CD4-positive, alpha-beta memory T cell (primary cell): ENCODE measurements at places on chromosomes 16 and 17.

DNA sequence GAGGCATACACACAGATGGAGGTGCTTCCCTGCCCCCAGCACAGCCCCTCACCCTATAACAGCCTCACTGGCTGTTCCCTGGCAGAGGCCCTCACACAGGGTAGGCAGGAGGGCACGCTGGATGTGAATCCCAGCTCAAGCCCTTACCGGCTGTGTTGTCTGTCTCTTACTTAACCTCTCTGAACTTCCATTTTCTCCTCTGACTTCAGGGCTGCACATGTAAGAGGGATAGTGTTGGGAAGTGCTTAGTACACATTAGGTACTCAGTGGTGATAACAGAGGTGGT, 24.6 kb upstream of the EIF1 start:
- no peak for DNase-seq

GRCh38 chr16:84746231-84746630, 46.4 kb downstream of the USP10 start:
- no peak for DNase-seq

GRCh38 chr17:73142872-73143381, 21.9 kb upstream of the SSTR2 start:
- no peak for DNase-seq

DNA sequence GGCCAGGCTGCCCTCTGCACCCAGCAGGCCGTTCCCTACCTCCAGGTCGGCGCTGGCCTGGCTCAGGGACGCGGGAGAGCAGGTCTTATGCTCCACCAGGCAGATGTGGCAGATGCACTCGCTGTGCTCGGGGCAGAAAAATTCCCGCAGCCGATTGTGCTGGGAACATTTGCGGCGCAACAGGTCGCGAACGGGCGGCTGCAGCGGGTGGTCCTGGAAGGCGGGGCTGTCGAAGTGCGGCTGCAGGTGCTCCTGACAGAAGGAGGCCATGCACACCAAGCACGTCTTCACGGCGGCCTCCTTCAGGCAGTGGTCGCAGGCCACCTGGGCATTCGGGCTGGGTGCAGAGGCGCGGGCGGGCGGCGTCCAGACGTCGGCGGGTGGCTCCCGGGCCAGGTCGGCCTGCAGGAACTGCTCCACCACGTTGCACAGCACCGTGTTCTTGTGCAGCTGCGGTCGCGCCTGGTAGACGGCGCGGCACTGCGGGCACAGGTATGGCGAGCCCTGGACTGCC, 439 bp downstream of the TRIM25 start:
- no peak for DNase-seq

GRCh38 chr16:75271441-75272096, 20.1 kb upstream of the BCAR1 start:
- no peak for DNase-seq

DNA sequence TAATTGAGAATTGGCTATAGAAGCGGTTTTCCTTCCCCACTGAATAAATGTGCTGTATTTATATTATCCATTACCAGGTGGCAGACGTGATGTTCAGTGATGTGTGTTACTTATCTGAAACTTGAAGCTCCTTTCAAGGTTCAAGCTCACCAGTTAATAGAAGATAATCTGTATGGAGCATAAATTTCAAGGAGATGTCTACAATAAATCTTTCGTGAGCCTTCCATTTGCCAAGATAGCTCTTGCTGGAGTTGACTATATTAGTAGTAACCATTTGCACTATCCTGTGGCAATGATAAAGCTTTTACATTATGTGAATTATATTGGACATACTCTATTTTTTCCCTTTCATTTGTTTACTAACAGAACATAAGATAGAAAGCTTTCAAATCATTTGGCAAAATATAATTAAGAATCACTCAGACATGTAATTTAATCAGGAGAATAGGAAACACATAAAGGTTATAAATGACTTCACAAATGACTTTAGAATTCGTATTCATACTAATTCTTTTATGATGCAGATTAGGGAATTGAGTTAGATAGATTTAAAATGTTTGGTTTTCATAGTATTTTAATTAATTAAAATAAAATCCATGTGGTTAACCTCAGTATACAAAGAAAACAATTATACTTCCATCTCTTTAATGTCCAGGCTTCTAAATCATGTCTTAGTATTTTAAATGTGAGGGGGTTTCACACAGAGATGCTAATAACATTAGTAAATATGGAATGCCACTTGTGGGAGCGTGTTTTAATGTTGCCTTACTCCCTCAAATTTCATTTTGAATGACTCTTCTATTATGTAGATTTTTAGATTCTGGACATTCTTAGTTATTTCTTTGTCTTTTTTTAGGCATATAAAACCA, 664.4 kb upstream of the CDH8 start:
- no peak for DNase-seq

- no peak for DNase-seq
These were observed 26.2 kb downstream of the ADAMTS18 start for GRCh38 chr16:77408607-77409006.

GRCh38 chr17:75875182-75875939, 3.0 kb downstream of the TRIM47 start:
- DNase-seq = no peak

DNA sequence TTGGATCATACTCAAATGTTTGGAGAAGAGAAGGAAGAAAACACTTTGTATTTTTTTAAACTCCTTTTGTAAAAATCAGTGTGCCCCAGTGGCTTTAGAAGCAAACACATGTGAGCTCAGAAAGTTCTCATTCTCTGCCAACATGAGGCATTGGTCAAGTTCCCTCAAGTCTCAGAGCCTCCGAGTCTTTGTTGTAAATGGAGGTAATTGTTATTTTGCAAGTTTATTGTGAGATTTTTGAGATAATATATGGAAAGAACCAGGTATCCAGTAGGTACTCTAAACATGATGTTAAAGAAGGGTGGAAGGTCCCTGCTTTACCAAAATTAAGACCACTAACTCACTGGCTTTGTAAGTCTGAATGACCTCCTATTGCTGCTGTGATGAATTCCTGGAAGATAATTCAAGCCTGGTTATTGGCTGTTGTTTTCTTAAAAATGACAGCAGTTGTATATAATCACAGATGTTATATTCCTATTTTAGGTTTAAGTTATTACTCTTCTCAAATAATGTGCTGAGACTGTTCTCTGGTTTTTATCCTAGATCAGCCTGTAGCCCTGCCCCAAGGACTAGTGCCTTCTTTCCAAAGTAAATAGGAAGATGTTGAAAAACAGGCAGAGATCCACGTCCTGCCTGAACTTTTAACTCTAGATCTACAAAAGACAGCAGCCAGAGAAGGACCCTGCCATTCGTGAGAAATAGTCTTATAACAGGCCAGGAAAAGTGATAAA, 2.4 kb downstream of the HLF start:
- DNase-seq = no peak

DNA sequence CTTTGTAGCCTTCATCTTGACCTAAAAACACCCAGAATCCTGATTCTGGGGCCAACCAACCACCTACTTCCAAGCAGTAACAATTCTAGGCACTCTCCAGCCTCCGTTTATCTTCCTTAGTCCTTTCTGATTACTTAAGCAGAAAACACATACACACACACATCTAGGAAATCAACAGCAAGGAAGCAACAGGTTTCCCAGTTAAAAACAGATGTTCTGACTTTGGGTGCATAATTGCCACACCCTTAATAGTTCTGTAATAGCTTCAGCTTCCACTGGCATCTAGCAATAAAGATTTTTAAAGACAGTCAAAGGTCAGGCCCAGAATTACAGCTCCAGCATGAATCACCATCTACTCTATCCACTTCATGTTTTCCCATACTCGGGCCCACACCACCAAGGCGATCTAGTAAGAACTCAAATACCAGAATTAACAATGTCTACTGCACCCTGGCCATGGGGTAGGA, 2.6 kb downstream of the ARHGAP17 start:
- DNase-seq = no peak

DNA sequence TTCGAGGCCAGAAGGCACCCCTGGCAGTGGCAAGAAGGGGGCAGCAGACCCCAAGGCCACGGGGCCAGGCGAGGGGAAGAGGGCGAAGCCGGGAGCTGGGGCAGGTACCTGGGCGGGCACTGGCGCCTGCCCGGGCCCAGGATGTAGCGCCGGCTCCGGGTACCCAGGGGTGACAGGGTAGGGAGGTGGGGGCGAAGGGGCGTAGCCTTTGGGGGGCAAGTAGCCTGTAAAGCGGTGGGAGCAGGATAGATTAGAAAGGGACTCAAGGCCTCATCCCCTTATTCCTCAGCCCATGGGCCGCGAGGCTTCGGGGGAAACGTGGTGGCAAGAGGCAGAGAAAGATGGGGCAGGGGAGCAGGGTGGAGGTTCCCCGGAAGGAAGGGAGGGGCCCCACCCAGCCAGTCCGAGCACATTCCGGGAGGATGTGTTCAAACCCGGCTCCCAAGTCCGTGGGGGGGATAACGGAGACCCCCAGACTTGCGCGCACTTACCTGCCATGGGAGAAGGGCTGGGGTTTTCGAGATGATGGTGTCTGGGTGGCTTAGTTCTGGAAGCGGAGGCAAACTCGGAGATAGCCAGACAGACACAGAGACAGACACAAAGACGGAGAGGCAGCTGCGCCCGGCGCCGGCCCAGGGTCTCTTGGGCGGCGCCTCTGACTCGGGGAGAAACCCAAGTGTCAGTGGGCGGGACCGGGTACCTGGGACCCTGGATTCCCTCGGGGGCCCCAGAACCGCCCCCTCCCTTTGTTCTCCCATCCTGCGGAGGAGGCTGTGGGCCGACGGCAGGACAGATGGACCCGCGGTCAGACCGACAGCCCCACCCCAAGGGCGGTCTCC, 493 bp downstream of the PLSCR3 start:
- DNase-seq = peak; percentile 84

DNA sequence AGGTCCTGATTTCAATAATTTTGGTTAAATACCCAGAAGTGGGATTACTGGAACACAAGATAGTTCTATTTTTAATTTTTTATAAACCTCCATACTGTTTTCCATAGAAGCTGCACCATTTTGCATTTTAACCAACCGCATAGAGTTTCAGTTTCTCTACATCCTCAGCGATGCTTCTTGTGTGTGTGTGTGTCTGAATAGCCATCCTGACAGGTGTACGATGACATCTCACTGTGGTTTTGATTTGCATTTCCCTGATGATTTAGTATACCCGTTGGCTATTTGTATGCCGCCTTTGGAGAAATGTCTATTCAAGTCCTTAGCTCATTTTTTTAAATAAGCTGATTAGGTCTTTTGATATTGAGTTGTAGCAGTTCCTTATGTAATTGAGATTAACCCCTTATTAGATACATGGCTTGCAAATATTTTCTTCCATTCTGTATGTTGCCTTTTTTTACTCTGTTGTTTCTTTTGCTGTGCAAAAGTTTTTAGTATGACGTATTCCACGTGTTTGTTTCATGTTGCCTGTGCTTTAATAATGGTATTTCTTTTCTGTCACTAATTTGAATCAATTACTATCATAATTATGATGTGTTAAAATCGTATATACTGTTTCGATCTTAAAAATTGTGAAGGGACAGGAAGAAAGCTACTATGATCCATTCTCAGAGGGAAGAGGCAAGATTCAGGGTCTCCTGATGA, 227.2 kb upstream of the MON1B start:
- DNase-seq = no peak

DNA sequence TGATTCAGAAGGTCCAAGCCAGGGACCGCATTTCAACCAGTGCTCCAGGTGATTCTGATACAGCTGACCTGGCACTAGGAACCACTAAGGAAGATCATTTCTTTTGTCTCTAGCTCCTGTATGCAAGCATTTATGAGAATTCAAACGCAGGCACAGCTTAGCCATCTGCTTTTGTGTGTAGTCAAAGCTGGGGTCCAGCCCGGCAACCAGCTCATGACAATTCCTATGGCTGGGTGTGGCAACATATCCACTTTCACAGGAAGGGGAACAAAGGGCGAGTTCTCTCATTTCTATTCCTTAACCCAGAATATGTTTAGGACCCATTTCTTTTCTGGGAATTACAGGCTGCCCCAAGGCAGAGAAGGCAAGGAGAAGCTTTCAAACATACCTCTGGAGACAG, 27.3 kb upstream of the COG7 start:
- no peak for DNase-seq

DNA sequence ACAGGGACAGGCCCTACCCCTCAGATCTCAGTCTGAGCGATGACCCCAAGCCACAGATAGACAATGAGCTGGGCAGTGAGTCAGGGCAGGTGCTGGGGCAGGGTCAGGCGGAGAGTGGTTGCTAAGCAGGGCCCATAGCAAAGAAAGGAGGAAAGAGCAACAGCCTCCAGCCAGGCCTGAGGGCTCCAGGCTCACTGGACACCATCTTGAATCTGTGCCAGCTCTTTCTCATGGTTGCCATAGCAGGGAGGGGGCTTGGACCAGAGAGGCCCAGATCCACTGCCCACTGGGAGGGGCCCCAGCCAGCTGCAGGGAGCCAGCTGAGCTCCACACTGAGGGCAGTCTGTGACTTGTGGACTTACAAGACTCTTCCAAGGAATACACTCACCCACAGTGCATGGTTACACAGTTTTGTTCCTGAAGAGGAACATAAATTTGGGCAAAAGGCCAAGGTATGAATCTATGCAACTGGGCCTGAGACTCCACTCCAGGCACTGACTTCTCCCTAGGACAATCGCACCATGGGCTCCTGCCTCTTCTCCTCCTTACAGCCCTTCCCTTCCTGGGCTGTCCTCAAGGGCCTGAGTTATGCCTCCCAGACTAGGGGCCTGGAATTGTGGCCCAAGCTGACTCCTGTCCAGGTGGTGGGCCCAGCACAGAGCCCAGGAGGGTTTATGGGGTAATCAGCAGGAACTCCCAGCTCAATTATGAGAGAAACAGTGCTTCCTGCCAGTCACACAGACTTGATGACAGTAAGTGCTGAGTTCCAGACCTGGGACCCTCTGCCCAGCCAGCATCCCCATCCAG, 59.9 kb downstream of the BEAN1 start:
- DNase-seq = no peak
